ENCODE measurements at places on chromosomes 1 and 21.

DNA sequence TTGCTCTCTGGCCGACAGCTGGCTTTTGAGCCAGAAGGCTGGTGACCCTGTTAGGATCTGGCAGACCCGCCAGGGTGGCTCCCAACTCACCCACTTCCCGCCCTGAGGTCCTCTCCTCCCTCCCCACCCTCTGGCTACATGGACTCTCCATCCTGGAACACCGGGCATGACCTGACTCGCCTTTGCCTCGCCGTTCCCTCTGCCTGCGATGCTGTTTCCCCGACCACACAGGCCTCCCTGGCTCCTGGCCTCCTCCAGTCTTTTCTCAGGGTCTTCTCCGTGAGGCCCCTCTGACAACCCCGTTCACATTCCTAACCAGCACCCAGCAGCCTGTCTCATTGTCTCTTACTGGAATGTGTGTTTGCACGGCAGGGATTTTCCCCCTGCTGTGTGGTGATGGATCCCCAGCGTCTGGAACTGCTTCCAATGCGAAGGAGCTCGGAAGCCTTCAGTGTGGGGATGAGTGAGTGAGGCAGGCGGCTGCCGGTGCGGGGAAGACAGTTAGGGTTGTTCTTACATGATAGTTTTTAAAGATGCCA is 46.0 kb upstream of the POFUT2 start:
- DNase-seq, result no peak

GRCh38 chr1:213679153-213679552 is 308.6 kb upstream of the PROX1 start:
- DNase-seq, result no peak

DNA sequence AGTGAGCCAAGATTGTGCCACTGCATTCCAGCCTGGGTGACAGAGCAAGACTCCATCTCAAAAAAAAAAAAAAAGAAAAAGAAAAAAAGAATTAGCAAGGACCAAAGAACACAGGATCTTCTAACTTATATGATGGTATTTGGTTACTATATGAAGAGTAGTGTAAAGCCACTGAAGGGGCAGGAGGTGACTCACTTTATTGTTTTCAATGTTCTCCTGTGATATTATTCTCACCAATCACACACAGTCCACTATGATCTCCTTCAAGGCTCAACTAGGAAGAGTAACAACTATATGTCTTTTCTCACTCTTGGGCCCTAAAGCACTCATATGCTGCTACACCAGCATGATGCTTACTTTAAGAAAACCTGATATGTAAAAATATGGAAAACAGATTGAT is 26.7 kb downstream of the RC3H1 start:
- no peak for DNase-seq

- no peak for DNase-seq
Measured at GRCh38 chr1:47637111-47637685, 199.4 kb downstream of the FOXD2 start.

GRCh38 chr1:51280321-51280978 is 44.4 kb downstream of the RNF11 start:
- DNase-seq, result no peak

GRCh38 chr1:78255846-78256245 is 210.1 kb downstream of the GIPC2 start:
- DNase-seq, result no peak

DNA sequence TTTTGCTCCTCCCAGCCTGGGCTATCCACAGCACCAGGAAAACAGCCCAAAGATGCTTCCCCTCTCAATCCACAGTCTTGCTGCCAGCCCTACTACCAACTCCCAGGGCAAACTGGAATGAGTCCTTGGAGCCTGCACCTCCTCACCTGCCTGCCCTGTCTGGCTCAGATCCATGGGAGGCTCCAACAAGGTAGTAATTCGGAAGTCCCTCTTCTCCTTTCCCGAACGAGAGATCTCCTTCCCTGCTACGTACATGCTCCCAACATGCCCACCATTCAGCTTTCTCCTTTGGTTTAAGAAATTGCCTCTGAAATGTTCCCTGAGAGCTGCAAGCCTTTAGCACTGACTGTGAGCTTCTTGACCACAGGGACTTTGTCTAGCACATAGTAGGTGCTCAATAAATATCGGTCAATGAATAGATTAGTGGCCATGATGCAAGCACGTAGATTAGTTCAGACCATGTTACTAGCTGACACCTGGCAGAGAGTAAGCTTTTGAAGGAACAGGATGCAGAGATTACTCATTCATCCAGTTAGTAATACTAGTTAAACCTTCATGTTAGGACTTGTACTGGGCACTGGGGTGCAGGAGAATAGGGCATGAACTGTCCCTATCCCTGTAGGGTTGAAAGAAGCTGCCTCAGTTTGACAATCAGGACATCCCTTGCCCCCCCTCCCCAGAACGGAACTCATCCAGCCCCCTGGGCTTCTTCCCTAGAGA is 80.1 kb downstream of the DISP3 start:
- no peak for DNase-seq

DNA sequence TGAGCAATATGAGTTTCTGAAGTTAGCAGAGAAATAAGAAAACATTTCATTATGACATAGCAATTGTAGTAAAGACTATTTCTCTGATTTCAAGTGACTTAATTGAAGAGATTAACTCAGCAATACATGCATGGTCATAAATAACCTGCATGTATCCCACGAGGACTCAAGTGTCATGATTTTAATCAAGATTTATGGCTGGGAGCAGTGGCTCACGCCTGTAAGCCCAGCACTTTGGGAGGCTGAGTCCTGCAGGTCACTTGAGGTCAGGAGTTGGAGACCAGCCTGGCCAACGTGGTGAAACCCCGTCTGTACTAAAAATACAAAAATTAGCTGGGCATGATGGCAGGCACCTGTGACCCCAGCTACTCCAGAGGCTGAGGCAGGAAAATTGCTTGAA is 311.9 kb upstream of the PLD5 start:
- no peak for DNase-seq

Measured in activated T-cell treated with anti-CD3 and anti-CD28 coated beads, Interleukin-2, amount 50 U/mL, for 48 hours (primary cell).